ENCODE measurements at places on chromosomes 2 and 18.

GRCh38 chr2:9703701-9704221 lies 73.0 kb upstream of the YWHAQ start:
- no peak for DNase-seq

DNA sequence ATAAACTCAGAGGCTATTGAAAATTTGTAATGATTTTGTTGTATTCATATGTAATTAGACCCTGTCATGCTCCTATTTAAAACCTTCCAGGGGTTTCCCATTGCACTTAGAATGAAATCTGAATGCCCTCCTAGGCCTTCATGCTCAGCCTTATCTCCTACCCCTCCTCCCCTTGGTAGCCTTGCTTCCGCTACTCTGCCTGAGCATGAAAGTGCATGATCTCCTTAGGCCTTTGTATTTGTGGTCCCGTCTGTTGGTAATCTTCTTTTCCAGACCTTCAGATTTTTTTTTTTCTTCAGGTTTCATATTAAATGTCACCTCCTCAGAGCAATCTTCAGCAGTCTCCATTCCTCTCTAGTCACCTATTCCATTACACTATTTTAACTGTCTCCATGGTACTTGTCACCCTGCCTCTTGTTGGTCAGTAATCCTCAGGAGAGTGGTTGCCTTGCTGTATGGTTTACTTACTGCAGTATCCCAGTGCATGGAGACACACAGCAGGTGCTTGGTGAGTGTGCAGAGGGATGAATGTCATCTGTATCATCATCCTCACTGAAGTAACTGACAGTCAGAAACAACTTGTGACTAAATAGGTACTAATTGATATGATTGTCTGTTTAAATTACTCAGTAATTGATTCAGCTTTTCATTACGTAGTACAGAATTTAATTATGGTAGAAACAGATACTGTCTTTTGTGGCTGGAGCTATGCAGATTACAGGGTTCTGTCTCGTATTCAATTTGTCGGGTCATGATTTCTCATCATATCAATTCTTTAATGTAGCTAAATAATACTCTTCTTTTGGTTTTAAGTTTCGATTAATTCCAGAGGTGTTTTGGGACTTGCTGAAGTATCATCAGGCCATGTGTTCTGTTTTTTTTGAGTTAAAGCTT lies 63.9 kb downstream of the PHLPP1 start:
- DNase-seq, result no peak

GRCh38 chr18:45836242-45837205 lies 11.0 kb downstream of the SIGLEC15 start:
- no peak for DNase-seq

DNA sequence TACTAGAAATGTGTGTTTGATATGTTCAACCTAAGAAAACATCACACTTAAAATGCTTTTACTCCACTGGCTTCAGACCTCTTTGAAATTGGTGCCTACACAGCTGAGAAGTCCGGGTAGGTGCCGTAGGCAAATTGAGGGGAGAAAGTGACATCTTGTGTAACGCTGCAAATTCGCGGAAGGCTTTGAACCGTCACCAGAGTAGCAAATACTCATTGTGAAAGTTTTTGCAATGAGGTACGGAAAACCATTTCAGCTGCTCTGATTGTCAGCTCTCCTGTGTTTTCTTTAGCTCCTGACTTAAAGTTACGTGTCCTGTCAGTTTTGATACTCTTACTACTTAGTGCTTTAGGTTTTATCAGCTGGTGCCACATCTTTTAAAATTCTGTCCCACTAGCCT lies 224.5 kb downstream of the FAM210A start:
- no peak for DNase-seq

- DNase-seq, result peak; percentile 13
These were observed 852 bp downstream of the POLI start for GRCh38 chr18:54269893-54270844.
